ENCODE measurements at places on chromosomes 1 and 21.

GRCh38 chr1:53871221-53871620, 18.4 kb downstream of the YIPF1 start:
- DNase-seq: no peak

- no peak for DNase-seq
These were observed 224.9 kb upstream of the FGGY start for GRCh38 chr1:59071876-59072582.

DNA sequence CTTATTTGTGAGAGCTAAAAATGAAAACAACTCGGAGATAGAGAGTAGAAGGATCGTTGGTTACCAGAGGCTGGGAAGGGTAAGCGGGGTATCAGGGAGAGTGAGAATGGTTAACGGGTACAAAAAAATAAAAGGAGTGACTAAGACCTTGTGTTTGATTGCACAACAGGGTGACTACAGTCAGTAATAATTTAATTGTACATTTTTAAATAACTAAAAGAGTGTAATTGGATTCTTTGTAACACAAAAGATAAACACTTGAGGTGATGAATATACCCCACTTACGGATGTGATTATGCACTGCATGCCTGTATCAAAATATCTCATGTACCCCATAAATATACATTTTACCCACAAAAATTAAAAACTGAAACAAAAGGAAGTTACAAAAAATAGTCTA, 29.4 kb downstream of the FOXJ3 start:
- no peak for DNase-seq

GRCh38 chr1:55309786-55310504, 94.8 kb upstream of the USP24 start:
- no peak for DNase-seq

- no peak for DNase-seq
These were observed 526 bp upstream of the SLC25A24 start for GRCh38 chr1:108200687-108201051.

- no peak for DNase-seq
These were observed 68.9 kb upstream of the S1PR1 start for GRCh38 chr1:101167891-101168290.

- DNase-seq: no peak
These were observed 81.8 kb upstream of the KLHDC7A start for GRCh38 chr1:18398791-18399530.

- no peak for DNase-seq
These were observed 32.4 kb upstream of the BSDC1 start for GRCh38 chr1:32426489-32427255.

DNA sequence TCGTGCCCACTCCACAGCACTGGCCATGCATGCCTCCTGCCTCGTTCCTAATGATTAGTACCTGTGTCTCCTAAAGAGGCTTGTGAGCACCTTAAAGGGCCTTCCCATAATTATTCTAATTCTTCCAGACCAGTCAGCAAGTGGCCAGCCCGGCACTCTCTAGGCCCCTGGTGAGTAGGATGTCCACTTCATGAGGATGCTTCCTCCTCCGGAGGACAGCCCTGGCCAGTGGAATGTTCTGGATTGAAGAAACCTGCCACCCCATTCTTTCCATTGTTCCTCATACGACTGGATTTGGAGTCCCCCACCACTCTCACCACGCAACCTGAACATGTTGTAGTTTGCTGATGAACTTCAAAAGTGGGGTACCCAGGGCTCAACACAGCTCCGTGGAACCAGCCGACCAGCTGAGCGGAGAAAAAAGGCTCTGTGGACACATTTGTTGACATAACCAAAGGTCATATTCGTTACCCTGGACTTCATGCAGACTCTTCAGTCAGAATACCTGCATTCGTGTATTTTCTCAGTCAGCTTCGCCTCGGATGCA, 46.7 kb upstream of the LBR start:
- DNase-seq: no peak

DNA sequence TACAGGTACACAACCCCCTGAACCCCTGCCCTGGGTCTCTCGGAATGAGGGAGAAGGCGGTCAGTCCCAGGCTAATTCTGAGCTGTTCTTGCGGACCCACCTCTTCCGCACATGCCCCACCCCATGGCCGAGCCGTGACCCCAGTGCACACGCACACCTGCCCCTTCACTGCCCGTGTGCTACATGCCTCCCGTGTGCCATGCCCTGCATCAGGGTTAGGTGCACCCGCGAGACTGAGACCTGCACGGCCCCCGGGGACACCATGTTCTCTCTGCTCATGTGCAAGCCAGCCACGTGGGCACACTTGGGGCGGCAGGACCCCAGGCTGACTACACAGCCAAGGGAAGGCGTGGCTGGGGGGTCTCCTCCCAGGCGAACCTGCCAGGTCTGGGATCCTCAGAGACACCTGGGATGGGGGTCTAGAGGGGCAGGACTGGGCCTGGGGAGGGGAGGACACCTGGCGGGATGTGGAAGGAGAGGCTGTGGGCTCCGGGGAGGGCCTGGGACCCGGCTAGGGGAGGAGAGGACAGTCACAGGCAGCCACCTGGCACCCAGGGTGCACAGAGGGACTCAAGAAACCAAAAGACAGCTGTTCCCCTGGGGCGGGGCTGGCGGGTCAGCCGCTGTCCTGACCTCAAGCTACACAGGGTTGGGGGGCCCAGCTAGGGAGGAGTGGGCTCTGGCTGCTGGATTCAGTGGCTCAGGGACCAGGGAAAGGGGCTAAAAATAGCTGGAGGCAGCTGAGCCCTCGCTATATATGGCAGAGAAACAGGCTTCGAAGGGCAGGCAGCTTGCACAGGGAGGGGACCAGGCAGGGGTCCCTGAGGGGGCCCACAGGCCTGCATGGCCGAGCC, 133.4 kb downstream of the CASZ1 start:
- DNase-seq: no peak

DNA sequence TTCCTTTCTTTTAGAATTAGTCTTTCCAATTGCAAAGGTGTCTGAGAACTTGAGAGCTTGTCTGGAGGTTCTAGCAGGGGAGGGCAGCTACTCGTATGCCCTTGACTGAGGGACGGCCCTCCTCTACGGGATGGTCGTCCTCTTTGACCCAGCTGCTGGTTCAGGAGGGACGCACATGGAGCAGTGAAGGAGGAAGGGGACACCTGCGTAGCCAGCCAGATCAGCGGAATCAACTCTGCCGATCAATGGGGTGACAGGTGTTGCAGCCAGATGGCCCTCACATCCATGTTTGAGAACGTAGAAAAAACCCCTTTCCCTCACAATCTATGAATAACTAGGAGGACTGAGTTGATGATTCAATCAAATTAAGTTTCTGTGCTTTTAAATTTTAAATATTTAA, 15.7 kb upstream of the A3GALT2 start:
- no peak for DNase-seq

GRCh38 chr1:9350013-9350908, 57.6 kb downstream of the SPSB1 start:
- no peak for DNase-seq

DNA sequence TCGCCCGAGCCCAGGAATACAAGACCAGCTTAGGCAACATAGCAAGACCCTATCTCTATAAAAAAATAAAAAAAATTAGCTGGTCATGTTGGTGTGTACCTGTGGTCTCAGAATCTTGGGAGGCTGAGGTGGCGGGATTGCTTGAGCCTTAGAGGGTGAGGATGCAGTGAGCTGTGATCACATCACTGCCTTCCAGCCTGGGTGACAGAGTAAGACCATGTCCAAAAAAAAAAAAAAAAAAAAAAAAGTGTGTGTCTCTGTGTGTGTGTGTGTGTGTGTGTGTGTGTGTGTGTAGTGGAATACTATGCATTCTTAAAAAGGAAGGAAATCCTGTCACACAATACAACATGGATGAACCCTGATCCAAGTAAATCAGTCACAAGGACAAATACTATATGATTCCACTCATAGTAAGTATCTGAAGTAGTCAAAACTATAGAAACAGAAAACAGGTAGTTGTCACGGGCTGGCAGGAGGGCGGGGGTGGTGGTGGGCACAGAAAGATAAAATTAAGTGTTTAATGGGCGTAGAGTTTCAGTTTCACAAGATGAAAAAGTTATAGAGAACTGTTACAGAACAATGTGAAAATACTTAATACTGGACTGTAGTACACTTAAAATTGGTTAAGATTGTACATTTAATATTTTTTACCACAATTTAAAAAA, 47.8 kb downstream of the SELENOF start:
- no peak for DNase-seq

- DNase-seq: no peak
These were observed 49.9 kb upstream of the SSX2IP start for GRCh38 chr1:84740050-84740714.

GRCh38 chr1:43887748-43888147, 45.9 kb upstream of the ARTN start:
- DNase-seq: no peak

DNA sequence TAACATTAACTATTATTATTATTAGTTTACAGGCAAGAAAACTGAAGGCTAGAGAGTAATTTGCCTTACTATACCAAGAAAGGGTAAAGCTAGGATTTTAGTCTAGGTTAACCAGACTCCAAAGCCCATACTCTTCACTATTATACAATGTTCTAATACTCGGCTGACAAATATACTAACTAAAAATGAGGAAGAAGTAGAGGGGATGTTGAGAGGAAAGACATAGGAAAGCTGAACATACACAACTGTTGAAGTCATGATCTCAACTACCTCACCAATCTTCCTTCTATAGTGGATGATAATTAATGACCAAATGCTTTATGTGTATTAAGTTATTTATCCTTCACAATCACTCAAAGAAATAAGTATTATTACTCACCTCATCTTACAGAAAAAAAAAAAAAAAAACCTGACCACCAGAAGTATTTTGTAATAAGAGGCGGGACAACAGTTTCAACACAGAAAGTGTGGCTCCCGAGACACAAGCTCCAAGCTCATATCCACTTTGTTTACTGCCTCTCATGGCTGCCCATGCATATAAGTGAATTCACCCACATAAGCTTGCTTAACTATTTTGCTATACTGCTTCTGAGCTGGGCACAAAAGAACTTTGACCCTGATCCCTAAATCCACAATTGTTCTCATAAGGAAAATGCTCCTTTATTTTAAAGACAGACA, 78.0 kb downstream of the USP1 start:
- no peak for DNase-seq

DNA sequence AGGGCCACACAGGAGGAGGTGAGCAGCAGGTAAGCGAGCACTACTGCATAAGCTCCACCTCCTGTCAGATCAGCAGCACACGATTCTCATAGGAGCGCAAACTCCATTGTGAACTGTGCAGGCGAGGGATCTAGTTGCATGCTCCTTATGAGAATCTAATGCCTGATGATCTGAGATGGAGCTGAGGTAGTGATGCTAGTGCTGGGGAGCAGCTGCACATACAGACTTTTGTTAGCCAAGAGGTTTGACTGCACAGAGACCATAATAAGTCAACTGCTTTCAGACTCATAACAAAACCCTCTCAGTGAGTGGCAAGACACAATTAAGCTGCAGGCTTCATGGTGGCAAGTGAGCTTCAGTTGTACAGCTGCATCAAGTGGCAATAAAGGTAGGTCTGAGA, 83.4 kb downstream of the PSMG1 start:
- DNase-seq: no peak

DNA sequence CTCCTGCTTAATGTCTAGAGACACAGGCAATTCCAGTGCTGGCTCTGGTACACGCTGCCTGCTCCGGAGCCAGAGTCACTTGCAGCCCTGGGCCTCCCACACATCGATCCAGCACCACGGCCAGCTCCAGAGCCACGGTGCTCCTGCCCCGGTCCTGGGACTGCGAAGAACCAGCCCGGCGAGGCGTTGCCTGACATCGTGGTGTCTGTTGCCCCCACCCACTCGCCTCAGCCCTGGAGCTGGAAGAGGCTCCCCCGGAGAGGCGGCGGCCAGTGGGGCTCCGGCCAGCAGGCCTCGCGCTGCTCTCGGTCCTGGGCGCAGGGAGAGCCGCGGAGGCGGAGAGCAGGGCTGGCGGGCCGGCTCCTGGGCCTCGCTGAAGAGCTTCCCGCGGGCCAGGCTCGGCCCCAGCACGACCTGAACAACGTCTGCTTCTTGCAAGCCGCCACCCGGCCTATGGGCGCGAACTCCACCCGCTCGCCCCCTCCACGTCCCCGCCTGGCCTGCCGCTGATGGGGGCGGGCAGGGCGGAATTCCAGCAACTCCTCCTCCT, 364.8 kb downstream of the CEP170 start:
- no peak for DNase-seq

DNA sequence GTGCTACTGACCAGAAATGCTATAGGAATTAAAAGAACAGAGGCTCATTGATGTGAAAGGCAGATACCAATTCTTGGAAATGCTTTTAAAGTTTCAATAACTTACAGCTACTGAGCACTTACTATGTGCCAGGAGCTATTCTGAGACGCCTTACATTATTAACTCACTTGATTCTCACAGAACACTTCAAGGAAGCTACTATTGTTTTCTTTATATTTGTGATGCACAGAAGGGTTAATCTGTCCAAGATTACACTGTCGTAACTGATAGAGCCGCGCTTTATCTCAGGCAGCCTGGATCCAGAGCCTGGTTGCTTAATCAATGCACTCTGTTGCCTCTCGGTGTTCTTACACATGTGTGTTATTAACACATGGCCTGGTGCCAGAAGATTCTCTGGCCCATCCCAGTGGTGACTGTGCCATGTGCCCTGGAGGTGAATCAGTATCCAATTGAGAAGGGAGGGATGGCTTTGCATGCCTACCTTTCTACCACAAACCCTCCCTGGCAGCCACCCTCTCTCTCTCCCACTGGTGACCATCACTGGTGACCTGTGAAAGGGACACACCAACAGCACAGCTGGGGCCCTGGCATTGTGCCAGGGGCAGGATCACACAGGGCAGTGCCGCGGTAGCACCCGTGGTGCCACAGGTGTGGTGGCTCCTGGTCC, 8.8 kb downstream of the FMO1 start:
- no peak for DNase-seq

DNA sequence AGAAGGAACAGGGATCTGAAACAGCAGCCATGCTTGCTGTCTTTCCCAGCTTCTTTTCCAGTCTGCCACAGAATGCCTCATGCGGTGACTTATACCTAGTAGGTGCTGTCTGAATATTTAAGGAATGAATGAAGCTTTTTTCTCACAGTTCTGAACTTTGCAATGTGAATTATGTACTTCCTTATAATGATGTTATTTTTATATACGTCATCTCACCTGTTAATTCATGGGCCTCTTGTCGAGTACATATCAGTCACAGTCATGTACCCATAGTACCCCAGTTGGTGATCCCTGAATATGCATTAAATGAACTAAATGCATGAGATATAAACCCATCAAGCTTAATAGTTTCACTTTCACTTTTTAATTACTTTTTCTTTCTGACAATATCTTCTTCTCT, 132.7 kb downstream of the NTNG1 start:
- no peak for DNase-seq

DNA sequence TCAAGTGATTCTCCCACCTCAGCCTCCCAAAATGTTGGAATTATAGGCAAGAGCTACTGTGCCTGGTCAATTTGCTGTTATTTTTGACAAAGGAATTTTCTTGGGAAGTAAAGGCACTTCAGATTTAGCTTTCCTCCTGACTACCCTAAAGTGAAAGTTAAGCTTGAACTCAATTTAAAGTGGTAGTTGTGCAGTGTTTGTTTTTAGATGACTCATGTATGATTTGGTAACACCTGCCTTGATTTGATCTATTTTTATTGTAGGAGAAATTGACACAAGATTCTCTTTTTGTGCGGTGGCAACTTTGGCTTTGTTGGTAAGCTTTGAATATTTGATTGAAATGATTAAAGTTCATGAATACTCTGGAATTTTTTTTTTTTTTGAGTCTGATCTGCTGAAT, 5.0 kb downstream of the RABGGTB start:
- DNase-seq: no peak

Data from cortex of kidney (tissue), 1 donor.